Activated CD8-positive, alpha-beta memory T cell treated with anti-CD3 and anti-CD28 coated beads, Interleukin-2, amount 50 U/mL, for 4 hours (primary cell): ENCODE measurements at places on chromosomes 16 and 17.
A peak's percentile ranks its signal among the peaks of the same experiment; 100 is the strongest.

- DNase-seq, result no peak
Measured at GRCh38 chr17:45302649-45303173, 14.1 kb downstream of the MAP3K14 start.

- DNase-seq, result no peak
Measured at GRCh38 chr16:85104821-85105391, 7.4 kb downstream of the CIBAR2 start.

DNA sequence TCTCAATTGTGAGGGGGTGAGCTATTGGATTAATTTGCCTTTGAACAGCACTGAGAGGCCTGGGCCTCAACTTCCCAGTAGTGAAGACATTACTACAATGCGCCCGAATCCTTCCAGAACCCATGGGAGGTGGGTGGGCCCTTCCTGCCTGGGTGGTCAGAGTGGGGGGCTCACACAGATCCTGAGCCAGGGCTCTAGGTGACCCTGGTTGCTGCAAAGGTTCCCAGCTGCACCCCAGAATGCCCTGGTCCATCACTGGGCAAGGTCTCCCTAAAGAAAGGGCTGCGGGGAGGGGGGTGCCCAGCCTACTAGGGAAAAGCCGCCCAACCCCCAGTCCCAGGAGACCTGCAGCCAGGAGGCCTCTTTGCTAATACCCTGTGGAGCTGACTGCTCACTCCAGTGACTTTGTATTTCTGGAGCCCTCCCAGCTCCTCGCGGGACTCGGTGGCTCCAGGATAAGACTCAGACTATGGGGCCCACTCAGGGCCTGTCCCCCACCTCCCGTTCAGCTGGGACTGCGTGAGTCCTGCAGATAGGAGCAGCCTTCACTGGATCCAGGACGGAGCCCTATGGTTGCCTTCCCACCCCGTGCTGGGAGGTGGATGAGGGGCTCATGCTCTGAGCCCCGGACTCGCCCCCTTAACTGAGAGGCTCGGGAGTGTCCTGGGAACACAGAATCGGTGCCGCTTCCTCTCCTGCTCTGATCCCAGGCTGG lies 40.2 kb downstream of the SLC7A5 start:
- DNase-seq, result peak; percentile 25

GRCh38 chr16:46859719-46860152 lies 24.4 kb upstream of the GPT2 start:
- DNase-seq, result no peak

GRCh38 chr16:82111944-82112343 lies 58.1 kb downstream of the MPHOSPH6 start:
- DNase-seq, result no peak

- DNase-seq, result no peak
Measured at GRCh38 chr16:80324371-80324770, 216.4 kb upstream of the DYNLRB2 start.

DNA sequence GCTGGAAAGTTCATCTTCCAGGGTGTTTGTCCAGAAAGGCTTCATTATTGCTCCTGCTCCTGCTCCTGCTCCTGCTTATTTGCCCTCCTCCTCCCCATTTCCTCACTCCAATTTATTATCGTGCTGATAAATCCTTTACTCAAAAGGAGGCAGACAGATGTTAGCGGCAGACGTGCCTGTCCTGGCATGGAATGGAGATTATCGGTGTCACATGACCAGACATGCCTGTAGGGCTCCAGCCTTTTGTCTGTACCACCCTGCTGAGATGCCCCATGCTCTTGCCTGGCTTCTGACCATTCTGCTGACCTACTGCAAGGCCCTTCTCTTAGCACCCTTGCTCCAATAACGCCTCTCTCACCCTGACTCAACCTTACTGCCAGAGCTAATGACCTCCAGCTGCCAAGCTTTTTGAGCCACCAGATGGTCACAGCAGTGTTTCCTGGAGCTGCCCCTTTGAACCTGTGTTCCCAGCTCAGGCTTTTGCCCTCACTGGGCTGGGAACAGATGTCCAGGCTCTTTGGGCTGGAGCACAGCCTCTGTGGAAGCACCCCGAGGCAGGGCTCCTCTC lies 12.8 kb downstream of the DNAH9 start:
- DNase-seq, result no peak

GRCh38 chr17:40022961-40023541 lies 7.8 kb downstream of the CSF3 start:
- DNase-seq, result no peak

DNA sequence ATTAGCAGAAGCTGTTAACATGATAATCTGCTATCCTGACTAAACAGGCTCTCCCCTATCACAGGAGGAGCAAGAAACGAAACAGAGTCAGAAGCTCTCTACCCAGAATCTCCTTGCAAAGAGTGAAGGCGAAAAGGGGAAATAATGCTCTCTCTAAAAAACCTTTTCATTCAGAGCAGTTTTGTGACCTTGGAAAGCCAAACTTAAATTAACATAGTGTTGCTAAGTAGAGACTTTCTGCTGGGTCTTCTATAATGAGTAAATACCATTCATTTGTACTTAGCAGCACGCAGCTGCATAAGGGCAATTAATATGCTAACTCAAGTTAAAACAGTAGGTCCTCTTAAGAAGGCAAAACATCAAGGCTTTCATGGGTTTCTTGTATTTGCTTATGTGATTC lies 101.7 kb upstream of the GPR139 start:
- no peak for DNase-seq

DNA sequence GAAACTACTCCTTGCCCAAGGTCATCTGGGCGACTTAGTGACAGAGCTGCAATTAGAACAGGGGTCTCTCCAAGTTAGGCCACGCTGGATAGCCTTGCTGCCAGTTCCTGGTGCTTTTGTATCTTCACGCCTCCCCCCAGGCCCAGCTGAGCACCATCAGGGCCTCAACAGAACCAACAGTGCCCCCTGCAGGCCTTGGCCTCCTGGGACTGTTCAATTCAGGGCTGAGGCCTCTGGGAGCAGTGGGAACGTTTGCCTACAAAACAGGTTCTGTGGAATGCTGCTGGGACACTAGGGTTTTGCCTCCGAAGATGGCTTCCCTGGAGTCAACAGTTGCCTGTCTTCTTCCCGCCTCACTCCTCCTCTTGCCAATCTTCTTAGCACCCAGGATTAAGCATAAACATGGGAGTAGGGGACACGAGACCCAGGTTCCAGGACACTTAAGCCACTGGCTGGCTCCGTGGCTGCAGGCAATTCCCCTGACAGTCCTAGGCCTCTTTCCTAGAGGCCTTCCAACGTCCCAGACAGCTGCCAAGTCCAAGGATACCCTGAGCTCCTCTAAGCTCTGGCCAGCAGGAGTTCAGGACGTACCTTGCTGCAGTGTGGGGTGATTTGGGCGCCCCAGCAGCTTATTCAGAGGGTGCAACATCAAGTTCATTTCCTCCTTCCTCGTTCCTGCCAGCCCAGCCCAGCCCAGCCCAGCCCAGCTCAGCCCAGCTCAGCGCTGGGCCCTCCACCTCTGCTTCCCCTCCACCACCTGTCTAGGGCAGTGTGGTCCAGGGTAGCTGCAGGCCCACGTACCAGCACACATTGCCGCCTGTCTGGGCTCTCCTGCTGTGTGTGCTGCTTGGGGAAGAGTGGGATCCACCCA lies 246.6 kb upstream of the RPL38 start:
- DNase-seq, result peak; percentile 67

DNA sequence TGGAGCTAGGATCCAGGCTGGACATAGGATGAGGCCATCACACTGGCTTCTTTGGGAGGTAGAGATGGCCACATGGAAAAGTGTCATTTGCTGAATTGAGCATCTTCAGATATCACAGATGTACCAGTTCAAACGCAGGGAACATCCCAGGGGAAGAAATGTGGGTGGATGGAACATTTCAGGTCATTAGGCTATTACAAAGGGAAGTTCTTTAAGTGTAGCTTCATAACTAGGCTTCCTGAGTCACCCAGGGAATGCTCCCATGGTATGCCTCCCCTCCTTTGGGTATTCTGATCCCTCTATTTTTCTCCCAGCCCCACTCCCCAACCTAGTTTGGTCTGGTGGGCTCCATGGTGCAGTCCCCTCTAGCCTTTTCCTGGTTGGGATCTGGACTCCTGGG lies 69.8 kb upstream of the IRX3 start:
- DNase-seq, result no peak

DNA sequence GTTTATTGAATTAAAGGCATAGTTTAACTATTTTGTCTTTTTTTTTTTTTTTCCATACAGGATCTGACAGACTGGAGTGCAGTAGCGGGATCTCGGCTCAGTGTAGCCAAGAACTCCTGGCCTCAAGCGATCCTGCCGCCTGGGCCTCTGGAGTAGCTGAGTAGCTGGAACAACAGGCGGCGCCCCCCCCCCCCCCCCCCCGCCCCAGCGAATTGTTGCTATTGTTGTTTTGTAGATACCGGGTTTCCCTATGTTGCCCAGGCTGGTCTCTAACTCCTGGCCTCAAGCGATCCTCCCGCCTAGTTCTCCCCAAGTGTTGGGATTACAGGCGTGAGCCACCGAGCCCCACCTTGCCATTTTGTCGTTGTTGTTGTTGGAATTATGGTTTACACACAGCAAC lies 1.3 kb upstream of the CENPV start:
- no peak for DNase-seq

DNA sequence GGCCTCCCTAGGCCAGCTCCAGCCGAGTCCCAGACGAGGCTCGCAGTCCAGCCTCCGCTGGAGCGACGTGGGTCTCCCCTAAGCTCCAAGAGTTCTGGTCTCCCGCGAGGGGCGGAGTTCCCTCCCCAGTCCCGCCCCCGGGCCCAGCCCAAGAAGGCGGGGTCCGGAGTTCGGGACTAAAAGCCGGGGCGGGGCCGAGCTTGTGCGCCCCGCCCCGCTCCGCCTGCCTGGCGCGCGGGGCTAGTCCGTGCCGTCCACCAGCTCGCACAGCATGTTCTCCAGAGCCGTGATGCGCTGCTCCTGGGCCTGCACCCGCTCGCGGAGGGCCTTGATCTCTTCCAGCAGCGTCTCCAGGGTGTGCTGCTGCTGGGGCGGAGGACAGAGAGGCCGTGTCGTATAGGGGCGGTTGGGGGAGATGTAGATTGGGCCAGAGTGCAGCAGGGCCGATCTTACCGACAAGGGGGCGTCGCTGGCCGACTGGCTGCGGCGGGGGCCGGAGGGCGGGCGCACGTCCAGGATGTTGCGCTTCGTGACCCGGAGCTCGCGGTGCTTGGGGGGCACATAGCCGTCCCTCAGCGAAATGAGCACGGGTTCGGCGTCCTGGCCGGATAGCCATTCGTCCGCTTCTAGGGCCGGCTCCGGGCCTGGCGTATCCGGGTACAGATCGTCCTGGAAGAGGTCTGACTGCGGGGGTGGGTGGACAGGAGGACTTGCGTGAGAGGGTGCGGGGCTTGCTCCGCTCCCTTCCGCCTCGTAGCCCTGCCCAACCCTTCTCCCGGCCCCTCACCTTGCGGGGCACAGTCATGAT lies 7.0 kb downstream of the CORO6 start:
- DNase-seq, result peak; percentile 84

- DNase-seq, result no peak
Measured at GRCh38 chr17:28173801-28174200, 131.3 kb downstream of the NLK start.

DNA sequence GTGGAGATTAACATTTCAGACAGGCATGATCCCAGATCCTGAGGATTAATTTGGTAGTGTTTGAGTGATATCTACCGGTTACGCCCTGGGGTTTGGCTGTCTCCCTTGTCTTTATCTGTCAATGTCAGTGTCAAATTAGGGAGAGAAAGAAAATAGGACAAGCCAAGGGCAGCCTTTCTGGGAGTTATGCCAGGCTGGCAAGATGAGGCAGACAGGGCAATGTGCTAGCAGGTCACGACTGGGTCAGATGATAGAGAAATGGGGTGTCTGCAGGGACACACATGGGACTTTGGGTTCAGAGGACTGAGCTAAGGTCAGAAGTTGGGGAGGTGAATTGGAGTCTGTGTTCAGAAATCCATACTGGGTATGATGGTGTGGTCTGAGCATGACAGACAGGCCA lies 27.4 kb upstream of the LYRM9 start:
- DNase-seq, result no peak

DNA sequence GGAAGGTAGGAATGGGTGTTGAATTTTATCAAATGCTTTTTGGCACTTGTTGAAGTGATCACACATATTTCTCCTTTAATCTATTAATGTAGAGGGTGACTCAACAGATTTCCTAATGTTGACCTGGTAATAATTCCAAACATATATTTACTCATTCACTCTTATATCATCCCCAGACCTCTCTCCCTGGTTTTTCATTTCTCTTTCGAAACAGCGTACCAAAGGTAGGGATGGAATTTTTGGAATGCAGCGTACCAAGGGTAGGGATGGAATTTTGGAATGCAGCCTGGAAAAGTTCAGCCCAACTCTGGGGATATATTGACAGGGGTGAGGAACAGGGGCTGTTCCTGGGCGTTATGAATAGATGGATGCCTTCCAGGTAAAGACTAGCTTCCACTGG lies 7.3 kb downstream of the KIF18B start:
- DNase-seq, result no peak

- DNase-seq, result no peak
Measured at GRCh38 chr16:71482569-71482968, 6.6 kb downstream of the ZNF19 start.

- DNase-seq, result no peak
Measured at GRCh38 chr16:72291121-72291520, 119.2 kb upstream of the PMFBP1 start.

- no peak for DNase-seq
Measured at GRCh38 chr17:76867578-76868175, 527 bp upstream of the MGAT5B start.

GRCh38 chr16:28975158-28975599 lies 601 bp downstream of the SPNS1 start:
- no peak for DNase-seq

GRCh38 chr16:22052980-22053379 lies 39.4 kb upstream of the VWA3A start:
- no peak for DNase-seq

- DNase-seq, result no peak
Measured at GRCh38 chr17:65678546-65678945, 117.1 kb upstream of the AXIN2 start.
